Activated T-helper 1 cell treated with anti-CD3 and anti-CD28 coated beads, Interleukin-2, amount 50 U/mL, for 16 hours (primary cell): ENCODE measurements at places on chromosomes 3 and 15.

GRCh38 chr3:113331187-113331586, 110.1 kb downstream of the CFAP44 start:
- no peak for DNase-seq

DNA sequence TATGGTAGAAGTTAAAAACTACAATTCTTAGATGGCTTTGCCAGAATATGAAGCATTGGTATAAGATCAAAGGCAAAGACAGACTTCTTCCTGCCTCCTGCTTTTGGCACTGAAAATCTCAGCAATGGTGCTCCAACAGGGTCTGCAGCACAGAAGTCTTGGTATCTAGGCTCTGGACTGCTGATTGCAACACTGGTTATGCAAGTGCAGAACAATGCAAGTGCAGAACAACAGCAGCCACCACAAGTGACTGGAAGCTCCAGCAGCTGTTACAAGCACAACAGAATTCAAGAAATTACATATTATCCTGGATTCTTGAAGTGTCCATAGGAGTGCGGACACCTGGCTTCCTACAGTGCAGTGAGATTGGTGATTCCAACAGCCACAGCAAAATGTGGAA, 33.7 kb downstream of the ZBTB20 start:
- DNase-seq: no peak

DNA sequence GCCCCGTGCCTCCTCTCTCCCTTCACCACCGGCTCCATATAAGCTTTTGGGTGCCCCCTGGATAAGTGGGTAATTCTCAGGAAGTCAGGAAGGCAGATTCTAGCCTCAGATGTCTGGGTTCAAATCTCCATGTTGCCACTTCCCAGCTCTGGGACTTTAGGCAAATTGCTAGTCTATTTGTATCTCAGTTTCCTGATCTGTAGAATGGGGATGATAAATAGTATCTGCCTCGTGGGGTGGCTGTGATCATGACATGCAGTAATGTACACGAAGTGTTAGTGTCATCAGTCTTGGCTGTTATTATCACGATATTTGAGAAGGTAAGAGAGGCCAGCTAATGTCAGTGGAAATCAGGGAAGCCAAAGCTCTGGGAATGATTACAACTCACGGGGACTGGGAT, 43.3 kb downstream of the MUC4 start:
- no peak for DNase-seq

GRCh38 chr3:181410870-181411269, 300.9 kb upstream of the SOX2 start:
- no peak for DNase-seq

GRCh38 chr3:134459562-134459961, 26.2 kb downstream of the ANAPC13 start:
- no peak for DNase-seq

DNA sequence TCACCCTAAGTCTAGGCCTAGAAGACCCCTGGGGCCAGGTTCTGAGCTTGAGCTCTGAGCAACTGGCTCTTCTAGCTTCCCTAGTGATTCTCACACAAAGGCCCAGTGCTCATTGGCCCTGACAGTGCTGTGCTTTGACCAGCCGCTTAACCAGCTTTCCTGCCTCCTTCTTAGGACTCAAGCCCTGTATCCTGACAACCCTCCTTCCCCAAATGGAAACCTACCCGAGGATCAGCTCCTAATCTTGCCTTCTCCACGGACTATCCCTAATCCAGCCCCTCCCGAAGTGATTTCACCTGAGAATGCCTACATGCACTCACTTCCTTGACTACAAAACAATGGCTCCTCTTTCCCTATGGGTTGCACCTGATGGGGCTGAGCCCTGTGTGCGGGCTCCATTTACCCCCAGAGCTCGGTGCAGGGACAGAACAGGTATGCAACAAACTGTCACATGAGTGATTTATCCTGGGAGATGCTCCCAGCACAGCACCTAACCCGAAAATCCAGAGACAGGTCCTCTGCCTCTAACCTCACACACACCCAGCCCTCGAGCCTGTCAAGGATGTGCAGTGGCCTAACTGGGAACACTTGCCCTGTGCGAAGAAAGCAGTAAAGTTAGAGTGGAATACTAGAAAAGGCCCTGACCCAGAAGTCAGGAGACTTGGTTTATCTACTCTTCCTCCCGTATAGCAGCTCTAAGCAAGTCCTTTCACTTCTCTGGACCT, 2.3 kb downstream of the MEGF11 start:
- no peak for DNase-seq

DNA sequence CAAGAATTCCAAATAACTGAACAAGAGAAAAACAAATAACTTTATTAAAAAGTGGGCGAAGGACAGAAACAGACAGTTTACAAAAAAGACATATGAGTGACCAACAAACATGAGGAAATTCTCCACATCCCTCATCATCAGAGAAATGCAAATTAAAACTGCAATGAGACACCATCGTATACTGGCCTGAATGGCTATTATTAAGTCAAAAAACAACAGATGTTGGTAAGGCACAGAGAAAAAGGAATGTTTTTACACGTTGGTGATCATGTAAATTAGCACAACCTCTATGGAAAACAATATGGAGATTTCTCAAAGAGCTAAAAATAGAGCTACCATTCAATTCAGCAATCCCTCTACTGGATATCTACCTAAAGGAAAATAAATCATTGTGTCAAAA, 1260.4 kb upstream of the ALCAM start:
- no peak for DNase-seq

DNA sequence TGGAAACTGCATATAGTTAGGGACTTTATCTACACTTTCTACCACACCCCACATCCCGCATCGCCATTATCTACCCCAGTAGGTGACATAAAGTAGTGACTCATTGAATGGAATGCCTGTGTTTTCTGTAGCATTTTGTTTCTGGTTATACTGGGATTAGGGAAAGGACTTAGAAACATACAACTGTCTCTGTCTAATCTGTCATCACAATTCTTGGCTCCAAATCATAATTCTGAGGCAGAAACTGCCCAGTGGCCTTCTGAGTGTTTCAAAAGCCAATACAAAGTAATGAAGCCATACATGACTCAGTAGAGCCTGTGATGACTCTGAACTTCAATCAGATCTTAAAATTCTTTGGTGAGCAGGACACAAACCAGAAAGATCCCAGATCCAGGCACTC, 115.7 kb upstream of the CHRM5 start:
- DNase-seq: no peak

DNA sequence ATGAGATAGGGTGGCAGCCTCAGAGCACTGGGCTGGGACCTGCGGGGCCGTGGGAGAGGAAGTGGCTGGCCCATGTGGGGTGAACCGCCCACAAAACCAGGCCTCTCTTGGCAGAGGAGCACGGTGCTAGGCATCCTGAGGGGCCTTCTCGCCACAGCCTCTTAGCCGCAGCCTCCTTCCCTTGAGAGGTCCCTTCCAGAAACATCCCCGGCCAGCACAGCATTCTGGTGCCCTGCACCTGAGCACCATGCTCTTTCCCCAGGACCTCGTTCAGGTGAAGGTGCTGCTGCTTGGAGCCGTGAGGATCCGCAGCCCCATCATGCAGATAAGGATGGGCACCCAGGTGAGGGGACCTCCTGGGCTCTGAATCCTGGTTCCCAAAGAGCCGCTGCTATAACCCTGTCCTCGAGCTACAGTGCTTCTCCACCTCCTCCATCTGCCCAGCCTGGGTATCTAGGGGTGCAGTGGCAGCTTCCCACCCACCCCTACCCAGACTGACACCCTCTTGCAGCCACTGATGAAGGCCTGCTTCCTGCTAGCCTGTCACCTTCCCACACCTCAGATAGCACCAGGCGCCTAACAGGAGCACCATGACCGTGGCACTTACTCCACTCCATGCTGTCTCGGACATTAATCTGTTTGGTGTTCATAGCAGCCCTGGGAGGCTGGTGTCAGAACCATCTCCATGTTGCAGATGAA, 11.2 kb upstream of the TXNRD3 start:
- no peak for DNase-seq
